ENCODE measurements at places on chromosomes 2 and 18.

- no peak for DNase-seq
These were observed 90.1 kb downstream of the TCF4 start for GRCh38 chr18:55497825-55498403.

- DNase-seq, result no peak
These were observed 110.7 kb downstream of the NFATC1 start for GRCh38 chr18:79506191-79507075.

GRCh38 chr2:143615562-143615961 lies 486.3 kb downstream of the ARHGAP15 start:
- no peak for DNase-seq

GRCh38 chr2:173828189-173829142 lies 136.7 kb downstream of the SP3 start:
- no peak for DNase-seq

GRCh38 chr18:36564841-36565240 lies 264.0 kb downstream of the TPGS2 start:
- no peak for DNase-seq

DNA sequence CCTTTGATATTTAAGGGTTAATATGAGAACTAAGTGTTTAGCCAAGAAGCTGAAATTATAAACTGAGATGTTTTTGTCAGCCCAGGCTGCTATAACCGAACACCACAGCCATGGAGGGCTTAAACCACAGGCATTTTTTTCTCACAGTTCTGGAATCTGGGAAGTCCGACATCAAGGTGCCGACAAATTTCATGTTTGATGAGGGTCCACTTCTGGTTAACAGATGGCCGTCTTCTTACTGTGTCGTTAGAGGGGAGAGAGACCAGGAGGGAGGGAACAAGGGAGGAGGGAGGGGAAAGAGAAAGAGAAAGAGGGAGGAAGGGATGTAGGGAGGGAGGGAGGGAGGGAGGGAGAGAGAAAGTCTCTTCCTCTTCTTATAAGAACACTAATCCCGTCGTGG lies 6.5 kb upstream of the CNDP2 start:
- no peak for DNase-seq

- DNase-seq, result peak; percentile 73
These were observed 77.9 kb downstream of the DTNA start for GRCh38 chr18:34787931-34788532.

- peak; percentile 64 for DNase-seq
These were observed 20.5 kb downstream of the PDIA6 start for GRCh38 chr2:10792001-10792634.
